ENCODE measurements at places on chromosomes 7 and 10.

GRCh38 chr10:73911553-73912004 lies 647 bp downstream of the PLAU start:
- DNase-seq = peak; percentile 30

GRCh38 chr7:134108802-134109201 lies 18.3 kb upstream of the LRGUK start:
- no peak for DNase-seq

DNA sequence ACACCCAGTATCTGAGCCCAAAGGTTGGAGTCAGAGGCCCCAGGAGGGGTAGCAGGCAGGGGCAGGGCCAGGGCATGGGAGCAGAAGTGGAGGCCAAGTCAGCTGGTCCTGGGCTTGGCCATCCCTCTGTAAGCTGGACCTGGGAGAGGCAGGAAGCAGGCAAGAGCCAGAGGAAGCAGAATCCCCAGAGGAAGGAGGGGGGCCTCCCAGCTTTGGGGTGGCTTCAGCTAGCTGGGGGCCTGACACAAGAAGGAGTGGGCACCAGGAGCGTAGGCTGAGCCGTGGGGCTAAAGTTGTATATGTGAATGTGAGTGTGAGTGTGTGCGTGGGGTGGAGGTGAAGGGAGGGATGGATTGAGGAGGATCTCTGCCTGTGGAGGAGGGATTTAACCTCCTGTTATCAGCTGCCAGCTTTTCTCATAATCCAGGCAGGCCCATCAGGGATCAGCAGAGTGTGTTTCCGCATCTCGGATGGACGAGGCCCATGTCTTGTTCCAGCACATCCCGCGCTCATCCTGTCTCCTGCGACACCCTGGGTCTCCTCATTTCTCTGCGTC lies 54.0 kb downstream of the NEURL1 start:
- DNase-seq = no peak

DNA sequence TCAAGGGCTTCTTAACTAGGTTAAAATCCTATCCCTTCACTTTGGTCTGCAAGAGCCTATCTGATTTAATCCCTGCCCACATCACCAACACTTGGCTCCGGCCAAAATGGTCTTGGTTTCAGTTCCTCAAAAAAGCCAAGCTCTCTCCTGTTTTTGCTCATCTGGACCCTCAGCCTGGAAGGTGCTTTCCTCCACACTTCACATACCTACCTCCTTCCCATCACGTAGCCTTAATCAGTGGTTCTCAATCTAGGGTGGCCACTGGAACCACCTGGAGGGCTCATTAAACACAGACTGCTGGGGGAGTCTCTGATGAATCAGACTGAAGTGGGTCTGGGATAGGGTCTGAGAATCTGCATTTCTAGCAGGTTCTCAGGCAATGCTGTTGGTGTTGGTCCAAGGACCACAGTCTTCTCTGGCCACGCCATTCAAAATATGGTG lies 227.0 kb upstream of the AOAH start:
- DNase-seq = peak; percentile 91

GRCh38 chr7:8213381-8213780 lies 48.6 kb downstream of the ICA1 start:
- DNase-seq = no peak

- no peak for DNase-seq
These were observed 32.9 kb downstream of the CDC123 start for GRCh38 chr10:12228851-12229250.

DNA sequence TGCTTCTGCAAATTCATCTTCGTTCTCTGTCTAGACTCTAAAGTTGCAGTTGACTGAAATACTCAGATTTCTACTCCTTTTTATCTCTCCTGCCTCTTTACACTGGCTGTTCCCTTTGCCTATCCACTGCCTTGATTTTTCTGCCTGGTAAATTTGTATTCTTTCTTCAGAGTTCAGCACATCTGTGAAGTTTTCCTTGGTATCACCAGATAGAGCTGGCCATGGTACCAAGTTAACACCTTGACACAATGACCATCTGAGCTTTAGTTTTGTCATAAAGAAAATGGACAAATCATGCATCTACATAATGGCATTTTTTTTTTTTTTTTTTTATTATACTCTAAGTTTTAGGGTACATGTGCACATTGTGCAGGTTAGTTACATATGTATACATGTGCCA lies 143.0 kb downstream of the PPP1R3A start:
- DNase-seq = no peak

GRCh38 chr10:95451150-95451549 lies 110.0 kb downstream of the SORBS1 start:
- DNase-seq = no peak

DNA sequence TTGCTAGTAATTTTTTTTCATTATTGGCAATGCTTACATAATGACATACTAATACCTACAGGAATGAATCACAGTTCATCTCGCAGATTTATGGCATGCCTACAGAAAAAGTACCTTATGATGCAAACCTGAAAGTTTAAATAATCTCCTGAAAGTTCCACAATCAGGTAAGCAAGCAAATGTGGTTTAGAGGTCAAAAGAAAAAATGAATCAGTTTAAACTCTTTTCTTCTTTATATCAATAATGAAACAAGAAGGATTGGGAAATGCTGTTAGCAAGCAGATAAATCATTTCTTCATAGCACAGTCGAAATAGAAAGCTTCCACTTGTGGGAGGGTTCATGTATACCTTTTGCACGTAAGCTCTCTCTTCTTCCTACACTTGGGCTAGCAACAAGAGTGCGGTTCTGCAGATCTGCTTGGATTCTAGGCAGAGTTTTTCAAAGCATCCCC lies 53.7 kb upstream of the MTPN start:
- DNase-seq = peak; percentile 64

DNA sequence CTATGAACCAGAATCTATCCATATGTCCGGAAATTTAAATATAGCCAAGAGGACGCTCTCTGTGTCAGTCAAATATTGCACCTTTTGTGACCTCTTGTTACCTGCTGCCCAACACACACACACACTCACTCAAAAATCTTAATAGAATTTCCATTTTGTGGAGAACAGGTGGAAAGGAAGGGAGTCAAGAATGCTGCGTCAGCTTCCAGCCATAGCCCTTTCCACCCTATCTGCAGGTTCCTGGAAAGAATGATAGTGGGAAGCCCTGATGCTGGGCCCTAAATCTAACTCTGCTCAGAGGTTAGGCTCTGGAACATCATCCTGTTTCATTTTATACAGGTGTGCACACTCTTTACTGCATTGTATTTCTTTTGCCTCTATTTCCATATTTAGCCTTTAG lies 9.6 kb upstream of the GPNMB start:
- DNase-seq = no peak

DNA sequence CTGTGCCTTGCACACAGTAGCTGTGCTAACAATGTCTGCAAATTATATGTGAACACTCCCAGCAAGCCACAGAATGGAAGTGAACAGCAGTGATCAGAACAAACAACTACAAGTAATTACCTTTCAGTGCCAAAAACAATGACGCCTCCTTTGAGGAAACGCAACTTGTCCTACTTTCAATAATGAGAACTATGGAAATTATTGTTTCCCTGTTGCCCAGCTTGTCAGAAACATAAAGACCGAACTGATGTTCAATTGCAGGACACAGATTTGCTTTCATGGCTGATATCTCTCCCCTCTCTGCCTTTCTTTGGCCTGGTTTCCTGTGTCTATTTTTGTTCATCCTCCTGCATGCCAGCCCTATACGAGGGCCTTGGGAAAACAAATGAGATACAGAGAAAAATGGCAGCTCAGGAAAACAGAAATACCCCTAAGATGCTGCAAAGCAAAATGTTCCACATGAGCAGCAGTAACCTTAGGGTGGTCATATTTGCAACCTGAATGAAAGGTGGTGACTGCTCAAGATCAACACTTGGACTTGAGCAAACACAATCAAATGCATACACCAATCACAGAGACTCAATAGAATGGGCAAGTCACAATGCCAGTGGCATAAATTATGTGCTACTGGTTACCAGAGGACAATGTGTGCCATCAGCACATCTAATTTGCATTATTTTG lies 26.8 kb downstream of the COBL start:
- DNase-seq = no peak

DNA sequence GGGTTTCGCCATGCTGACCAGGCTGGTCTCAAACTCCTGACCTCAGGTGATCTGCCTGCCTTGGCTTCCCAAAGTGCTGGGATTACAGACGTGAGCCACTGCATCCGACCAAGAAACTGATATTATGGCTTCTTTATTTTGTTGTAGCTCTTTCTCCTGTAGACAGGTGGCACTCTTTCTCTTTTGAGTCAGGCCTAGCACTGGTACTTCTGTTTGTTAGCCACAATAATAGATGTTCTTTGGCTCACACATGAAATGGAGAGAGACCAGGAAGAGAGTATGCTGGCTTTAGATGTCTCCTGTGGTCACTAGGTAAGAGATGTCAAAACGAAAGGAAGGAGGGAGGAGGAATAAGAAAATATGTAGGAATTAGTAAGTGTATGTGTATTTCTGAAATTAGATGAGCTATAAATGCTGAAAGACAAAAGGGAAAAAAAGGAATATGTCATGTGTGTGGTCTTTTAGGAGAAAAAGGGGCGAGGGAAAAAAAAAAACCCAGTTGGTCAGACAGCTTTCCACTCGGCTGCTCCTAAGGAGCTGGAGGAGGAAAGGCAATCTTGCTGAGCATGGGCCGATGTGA lies 78.7 kb downstream of the CLEC2L start:
- peak; percentile 48 for DNase-seq
